ENCODE measurements at places on chromosomes 6 and 20.
A peak's percentile ranks its signal among the peaks of the same experiment; 100 is the strongest.

GRCh38 chr6:15361197-15361596 lies 115.3 kb downstream of the JARID2 start:
- no peak for DNase-seq

DNA sequence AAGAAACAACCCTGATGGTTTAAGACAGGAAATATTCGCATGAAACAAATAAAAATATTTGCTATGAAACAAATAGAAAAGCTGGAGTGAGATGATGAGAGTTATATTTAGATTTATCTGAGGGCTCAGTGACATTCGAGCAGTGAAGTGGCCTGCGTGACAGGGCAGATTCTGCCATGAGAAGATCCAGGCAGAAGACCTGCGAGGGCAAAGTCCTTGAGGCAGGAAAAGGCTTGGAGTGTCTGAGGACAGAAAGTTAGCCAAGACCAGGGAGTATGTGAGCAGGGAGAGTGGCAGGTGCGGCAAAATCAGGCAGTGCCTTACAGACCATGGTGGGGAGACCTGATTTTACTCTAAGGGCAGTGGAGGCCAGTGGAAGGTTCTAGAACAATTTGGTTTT lies 66.9 kb upstream of the RIN2 start:
- DNase-seq: no peak

DNA sequence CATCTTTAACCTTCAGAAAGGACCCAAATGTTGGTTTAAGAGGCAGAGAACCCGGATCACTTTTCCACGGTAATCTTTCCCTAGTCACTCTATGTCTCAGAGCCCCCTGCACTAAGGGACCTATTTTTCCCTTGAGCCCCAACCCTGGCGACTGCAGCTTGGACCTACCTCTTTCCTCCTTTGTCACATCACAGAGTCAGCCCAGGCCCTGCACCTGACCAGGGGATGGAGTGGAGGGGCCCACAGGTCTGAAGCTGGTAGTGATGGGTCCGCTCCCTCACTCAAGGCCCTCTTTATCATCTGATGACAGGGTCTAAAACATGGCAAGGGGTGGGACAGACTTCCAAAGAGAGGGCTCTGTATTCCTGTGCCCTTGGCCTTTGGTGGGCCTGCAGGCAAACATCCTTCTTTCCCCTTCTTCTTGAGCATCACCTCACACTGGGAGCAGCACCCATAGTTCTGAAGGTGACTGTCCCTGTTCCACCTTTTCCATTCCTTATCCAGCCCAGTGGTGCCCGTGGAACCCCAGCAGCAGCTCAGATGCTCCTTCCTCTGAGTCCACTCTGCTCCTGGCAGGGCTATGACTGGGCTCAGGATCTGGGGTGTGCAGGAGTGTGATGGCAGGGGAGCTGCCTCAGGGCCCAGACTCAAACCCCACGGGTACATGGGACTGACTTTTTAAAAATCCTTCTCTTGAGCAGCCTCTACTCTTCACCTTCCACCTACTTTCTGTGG lies 6.3 kb downstream of the RAET1L start:
- peak; percentile 24 for DNase-seq

DNA sequence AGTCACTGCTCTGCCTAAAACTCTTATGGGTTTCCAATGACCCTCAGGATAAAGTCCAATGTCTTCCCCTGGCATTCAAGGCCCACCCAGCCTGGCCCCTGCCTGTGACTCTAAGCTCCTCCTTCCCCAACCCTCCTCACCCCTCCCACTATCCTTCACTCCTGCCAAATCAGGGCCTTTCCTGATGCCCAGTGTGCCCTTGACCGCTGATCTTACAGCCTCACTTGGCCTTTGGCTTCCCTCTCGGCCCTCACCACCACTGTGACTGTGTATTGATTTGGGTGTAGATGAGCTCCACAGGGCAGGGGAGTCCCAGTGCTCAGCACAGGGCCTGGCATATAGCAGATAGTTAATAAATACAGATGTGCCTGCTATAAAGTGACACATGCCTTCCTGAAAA lies 115.7 kb downstream of the TOX2 start:
- DNase-seq: peak; percentile 33

- no peak for DNase-seq
Observed at GRCh38 chr20:35001596-35002362, 46.1 kb downstream of the MYH7B start.

- DNase-seq: no peak
Observed at GRCh38 chr6:24606200-24606930, 39.6 kb downstream of the KIAA0319 start.

DNA sequence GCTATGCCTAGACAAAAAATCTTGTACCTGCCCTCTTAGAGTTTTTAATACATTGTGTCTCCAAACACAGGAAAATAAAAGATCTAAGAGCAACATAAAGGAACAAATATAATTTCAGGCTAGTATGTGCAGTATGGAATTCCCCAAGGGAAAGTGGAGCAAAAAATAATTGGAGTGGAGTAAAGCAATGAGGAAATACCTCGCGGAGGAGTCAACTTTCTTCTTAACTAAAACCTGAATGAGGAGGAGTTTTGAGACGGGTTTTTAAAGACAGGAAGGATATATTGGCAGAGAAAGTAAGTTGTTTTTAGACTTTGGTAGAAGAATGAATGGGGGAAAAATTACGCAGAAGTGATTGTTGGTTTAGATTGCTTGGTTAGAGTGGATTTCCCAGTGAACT lies 14.0 kb downstream of the HIVEP1 start:
- DNase-seq: no peak

DNA sequence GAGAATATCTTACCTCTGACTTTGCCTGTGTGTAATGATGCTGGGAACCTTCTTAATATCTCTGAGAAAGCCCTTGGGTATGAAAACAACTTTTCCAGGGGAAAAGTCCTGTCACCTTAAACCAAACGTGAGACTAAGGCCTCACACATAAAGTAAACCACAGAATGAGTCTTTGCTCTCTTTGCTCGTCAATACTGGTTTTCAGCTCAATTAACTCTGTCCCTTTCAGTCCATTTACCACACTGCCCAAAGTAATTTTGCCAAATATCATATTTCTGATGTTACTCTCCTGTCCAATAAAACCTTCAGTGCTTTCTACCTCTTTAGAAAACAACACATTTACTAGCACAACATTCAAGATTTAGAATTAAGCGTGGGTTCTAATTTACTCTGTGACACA lies 100.5 kb upstream of the HMGCLL1 start:
- DNase-seq: no peak

DNA sequence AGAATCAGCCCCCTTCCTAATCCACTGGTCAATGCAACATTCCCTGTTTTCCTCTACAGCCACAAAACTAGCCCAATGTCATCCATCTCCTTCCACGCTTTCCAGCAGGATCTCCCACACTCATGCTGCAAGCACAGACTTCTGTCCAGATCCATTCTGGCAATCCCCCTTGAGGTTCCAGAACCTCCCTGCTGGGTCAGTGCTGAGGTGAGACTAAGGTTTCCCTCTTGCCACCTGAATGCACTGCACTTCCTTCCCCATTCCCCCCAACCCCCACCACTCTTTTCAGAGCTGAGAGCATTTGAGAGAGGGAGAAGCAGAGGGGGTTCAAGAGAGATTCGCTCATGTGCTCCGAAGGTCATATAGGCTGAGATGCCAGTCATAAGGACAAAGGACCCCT lies 43.9 kb downstream of the EBF4 start:
- no peak for DNase-seq

DNA sequence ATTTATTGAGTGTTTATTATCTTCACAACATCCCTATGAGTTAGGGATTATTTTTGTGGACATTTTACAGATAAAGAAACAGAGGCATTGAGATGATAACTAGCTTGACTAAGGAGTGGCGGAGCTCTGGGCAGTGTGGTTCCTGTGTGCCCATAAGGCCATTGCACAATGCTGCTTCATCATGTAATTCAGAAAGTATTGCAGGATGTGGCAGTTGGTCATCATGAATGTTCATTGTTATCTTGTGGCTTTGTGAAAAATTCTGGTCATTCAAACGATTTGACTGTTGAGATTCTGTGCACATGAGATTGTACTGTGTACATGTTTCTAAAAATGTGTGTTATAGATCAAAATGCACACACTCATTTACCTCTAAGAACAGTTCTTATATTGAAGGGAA lies 150.8 kb downstream of the ESR1 start:
- DNase-seq: no peak

DNA sequence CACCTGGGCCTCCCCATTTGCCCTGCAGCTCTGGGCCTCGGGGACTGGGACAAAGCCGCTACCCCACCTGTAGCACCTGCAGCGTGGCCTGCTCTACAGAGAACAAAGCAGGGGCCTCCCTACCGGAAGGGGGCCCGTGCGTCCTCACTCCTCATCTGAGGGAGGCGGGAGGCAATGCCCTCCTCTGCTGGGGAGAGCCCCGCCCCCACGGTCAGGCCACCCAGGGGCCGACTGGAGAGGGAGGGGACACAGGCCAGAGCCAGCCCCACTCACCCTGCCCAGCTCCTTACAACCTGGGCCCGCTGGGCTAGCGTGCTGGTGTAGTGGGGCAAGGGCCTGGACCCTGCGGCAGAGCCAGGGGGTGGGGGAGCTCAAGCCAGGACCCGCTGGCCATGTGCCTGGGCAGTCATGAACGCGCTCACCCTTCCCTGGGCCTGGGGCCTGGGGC lies 8.0 kb downstream of the LAMA5 start:
- DNase-seq: peak; percentile 48

- no peak for DNase-seq
Observed at GRCh38 chr6:112183271-112183671, 71.1 kb downstream of the LAMA4 start.

DNA sequence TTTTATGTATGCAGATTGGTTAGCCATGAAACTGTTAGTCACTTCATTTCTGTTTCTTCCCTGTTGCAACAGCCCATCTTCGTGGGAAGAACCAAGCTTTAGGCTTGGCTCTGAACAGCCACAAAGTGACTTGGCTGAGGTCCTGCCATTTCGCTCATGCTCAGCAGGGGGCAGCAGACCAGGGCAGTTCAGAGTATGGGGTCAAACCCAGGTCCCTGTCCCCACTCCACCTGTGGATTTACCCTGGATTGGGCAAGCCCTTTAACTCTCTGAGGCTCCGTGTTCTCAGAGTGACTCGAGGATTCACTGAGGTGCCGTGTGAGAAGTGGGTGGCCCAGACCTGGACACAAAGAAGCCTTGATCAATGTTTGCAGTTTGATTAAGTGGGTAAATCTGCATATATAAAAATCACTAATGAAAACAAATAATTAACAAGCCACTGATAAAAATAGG lies 19.8 kb upstream of the MAP1LC3A start:
- peak; percentile 71 for DNase-seq

GRCh38 chr6:104940893-104941728 lies 15.8 kb upstream of the LIN28B start:
- DNase-seq: peak; percentile 86

- no peak for DNase-seq
Observed at GRCh38 chr6:126824226-126824625, 294.2 kb upstream of the RSPO3 start.
